ENCODE measurements at places on chromosomes 4 and X. TPM values are rescaled to one million over a fixed set of nuclear protein-coding genes. Genes with fewer than 3 reads are reported as not detected.

DNA sequence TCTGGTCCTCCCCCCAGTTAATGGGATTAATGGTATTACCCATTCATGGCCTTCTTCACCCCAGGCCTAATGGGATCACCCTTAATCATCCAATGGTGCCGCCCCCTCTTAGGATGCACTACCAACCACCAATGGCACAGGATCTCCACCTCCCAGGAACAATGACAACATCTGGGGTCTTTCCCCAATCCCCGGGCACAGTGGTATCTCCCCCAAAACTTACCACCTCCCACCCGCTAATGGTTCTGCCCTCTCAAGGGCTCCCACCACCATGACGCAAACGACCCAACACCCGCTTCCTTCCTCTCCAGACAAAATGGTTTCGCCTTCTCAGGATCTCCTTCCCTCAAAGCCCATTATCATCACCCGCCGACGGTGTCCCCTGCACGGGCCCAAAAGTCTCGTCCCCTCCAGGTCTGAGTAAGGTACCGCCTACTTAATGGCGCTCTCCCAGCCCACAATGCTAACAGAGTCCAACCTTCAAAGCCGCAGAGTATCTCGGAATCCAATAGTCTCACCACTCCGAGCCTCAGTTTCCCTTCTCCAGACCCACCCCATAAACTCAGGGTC, 458 bp downstream of the GRIPAP1 start:
- DNase-seq: no peak

The GPRASP2 gene
- polyA plus RNA-seq: 38.6 TPM

The PDGFC gene
- 75.1 TPM for polyA plus RNA-seq

GRCh38 chr4:7999695-8000094, 60.0 kb upstream of the AFAP1 start:
- DNase-seq: no peak

- DNase-seq: no peak
These were observed 363.9 kb downstream of the KLHL13 start for GRCh38 chrX:117752745-117753144.

DNA sequence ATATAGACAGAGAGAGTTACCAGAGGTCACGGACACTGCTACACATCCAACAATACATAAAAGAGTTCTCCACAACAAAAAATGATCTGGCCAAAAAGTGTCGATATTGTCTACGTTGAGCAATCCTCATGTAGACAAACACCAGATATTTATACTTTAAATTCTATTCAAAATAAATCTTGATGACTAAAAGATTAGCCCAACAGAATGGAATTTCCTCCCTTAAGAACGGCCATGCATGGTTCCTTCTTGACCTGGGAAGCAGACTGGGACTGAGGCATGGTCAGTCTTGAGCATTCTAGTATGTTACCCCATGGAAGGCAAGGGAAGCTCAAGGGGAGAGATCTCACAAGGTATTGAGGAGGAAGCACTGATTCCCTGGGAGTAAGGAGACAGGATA, 43.5 kb downstream of the LHFPL1 start:
- DNase-seq: no peak

DNA sequence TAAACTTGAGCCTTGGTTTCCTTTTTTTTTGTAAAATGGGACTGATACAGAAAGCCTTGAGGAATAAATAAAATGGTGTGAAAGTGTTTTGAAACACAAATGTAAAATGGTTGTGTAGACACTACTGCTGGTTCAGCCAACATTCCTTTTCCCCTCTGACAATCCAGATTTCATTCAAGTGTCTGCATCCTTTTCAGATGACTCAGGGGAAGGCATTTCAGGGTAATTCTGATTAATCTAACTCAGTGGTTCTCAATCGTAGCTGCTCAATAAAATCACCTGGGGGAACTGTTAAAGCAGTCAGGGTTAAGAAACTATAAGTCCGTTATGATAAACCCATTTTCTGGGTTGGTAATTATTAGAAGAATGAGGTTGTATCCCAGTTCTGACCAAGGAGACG, 4.6 kb downstream of the ARHGAP10 start:
- DNase-seq: no peak

GRCh38 chrX:12405306-12405705, 267.0 kb downstream of the FRMPD4 start:
- no peak for DNase-seq

The FAM9B gene
- not detected for polyA plus RNA-seq

Measured in right renal cortex interstitium (tissue), 3 donors.